ENCODE measurements at places on chromosomes 6 and 20.
A peak's percentile ranks its signal among the peaks of the same experiment; 100 is the strongest.

DNA sequence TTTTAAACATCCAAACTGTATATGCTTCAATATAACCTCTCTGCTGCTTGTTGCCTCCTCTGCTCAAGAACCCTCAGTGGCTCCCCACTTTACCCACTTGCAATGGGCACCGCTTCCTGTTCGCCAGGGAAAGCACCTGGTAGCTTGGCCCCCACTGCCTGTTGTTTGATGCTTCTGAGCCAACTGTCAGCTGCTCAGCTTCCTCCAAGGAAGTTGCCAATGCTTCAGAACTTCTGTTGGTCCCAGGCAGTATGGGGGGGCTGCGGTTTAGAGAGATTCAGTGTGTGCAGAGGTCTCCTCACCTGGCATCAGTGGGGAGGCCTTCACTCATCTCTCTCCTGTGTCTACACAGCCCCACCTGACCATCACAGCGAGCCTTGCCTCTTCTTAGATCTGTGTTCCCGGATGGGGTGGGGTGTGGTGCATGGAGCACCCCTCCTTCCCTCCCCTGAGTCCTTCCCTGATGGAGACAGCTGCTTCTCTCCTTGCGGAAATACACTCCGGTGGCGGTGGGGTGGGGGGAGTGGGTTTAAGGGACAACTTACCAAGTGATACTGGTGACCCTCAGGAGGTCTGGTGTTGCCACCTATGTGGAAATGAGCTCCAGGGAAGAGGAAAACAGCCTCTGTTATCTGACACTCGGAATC, 308.1 kb downstream of the CDH26 start:
- no peak for DNase-seq

DNA sequence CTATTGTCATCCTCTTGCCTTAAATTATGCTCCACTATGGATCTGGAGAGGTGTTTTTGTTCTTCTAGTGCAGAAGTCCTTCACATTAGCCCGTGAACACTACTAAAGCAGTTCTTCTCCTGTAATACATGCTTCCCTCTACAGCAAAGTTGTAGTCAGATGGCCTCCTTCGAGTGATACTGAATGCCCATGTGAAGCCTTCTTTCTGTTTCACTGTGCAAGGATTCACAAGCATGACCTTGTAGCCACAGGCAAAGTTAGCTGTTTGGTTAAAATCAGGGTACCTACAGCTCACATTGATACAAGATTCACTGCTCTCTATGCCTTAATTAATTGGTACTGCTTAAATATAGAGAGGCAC, 47.6 kb downstream of the ARHGAP18 start:
- DNase-seq, result no peak

GRCh38 chr6:45677381-45678284, 299.9 kb upstream of the SUPT3H start:
- DNase-seq, result peak; percentile 53

DNA sequence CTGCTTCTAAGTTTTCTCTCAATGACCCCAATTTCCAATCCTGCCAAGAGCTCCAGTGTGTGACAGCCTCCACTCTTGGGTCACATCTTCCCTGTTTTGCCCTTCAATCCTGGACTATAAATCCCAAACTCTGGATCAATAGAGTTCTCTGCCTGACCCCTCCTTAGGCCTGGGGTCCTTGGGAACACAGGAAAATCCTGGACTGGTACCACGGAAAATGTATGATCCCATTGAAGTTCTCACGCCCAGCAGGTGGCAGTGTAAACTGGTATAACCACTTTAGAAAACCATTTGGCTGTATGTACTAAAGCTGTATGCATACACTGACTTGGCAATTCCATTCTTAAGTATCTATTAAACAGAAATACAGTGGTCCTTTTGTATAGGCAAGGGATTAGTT, 98.0 kb downstream of the SNAP25 start:
- no peak for DNase-seq

Measured in GM12864 (cell line).